CD4-positive, alpha-beta memory T cell (primary cell): ENCODE measurements at places on chromosomes 2 and 18.

- no peak for DNase-seq
These were observed 16.9 kb downstream of the INPP4A start for GRCh38 chr2:98461498-98462049.

GRCh38 chr2:27148801-27149439 is at the start of gene TCF23:
Gene TCF23 (plus strand): TSS chr2:27149004. CDS start chr2:27149134, 130 bp downstream.
- DNase-seq: no peak

GRCh38 chr18:75280427-75281280 is 70.1 kb downstream of the TSHZ1 start:
- DNase-seq: no peak

- peak; percentile 5 for DNase-seq
These were observed 3.2 kb upstream of the DDX1 start for GRCh38 chr2:15588329-15588919.

DNA sequence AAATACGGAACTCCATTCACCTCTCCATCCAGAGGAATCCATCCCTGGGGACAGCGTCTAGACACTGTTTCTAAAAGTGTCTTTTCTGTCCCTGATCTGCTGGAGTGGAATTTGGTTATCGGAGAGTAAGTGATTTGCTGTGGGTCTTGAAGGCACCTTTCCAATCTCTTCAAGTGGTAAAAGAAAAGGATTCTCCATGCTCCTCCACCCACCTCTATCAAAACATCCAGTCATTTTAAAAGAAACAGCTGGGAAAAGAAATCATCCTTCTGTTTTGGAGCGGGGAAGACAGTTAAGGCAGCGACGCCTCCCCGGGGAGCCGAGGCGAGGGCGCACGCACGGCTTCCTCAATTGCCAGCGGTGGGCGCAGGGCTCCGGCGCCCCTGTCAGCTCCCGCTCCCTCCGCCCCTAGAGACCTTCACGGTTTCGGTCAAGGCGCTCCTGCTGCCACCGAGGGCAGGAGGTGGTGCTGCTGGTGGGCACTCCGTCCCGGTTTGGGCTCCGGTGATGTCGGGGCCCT is 547 bp downstream of the SLC35F5 start:
- DNase-seq: no peak

- DNase-seq: no peak
These were observed 142.0 kb downstream of the CCDC85A start for GRCh38 chr2:56325661-56326345.

GRCh38 chr18:32372381-32373061 is 98.2 kb downstream of the GAREM1 start:
- DNase-seq: no peak

DNA sequence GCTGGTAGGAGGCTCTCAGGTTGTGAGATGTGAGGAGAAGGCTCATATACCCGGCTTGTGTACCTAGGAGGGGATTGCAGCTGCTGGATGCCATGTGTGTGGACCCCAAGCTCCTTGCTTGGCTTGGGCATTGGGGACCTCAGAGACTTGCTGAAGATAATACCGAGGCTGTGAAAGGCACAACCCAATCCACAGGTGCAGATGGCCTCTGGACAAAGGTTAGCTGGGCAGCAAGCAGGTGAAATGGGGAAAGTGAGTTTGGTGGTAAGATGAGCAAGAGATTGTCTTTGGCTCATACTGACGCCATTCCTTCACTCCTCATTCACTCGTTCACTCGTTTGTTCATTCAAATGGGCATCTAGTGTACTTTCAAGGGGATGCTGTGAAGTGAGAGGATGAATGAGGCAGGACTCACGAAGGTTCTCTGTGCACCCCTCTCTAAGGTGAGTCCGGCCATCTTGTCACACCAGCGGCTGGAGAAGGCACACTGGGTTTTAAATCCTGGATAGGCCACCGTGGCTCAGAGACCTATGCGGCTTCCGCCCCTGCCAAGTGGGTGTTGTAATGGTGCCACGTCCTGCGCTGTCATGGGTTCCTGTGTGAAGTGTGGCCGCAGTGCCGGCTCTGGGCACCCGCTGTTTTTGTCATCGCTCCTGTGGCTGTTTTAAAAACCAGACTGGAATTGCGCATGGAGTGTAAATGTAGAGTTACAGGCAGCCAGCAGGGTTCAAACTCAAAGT is 13.7 kb downstream of the FBLN7 start:
- DNase-seq: no peak

DNA sequence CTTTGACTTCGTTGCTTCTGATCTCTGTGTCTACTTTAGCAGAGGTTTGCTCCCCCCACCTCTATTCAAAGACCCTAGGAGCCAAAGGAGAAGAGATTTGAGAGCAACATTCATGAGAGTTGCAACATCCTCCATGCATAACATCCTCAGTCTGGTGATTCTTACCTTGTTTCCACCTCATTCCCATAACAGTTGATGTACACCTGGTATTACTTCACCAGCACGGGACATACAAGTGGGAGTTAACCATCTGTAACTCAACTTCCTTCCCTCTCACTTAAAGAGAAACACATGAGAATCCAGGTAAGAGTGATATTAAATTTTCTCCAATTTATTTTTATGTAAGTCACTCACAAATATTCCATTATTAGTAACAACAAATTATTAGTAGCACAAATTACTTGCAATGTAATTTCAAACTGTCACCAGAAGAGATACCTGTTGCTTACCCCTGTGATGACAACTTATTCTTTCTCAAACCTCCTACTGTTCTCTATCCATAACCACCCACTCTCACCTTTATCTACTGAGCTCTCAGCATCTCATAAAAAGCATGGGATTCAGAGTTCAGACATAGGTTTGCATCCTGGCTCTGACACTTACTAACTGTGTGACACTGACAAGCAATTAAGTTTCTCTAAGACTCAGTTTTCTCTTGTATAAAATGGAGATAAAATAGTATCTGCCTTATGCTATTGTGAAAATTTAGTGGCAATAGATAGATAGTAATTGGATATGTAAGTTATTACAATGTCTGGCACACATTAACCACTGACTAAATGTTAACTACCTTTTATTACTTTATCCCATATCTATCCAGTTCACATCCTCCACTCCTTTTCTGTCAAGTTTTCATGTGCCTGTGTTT is 184.6 kb upstream of the SRD5A2 start:
- no peak for DNase-seq

DNA sequence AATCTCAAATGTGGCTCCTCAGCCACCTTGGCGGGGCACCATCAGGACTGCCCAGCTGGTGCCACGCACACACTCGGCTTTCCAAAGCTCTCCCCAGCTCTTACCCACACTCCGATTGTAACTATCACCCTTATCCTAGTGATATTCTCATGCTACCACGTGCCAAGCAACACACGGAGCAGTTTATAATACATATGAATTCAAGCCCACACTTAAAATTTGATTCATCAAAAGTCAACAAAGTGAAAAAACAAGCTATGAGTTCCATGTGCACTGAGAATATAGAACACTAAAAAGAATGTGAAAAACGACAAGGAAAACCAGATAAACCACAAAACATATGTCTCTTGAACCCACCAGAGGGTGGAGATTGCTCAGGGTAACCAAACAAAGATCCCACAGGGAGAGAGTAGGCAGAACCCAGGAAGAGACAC is 31.6 kb downstream of the LONRF2 start:
- DNase-seq: peak; percentile 0

- DNase-seq: no peak
These were observed 57.0 kb upstream of the DYNC1I2 start for GRCh38 chr2:171630089-171630770.

GRCh38 chr18:53795610-53796009 is 428.9 kb downstream of the MBD2 start:
- DNase-seq: no peak

DNA sequence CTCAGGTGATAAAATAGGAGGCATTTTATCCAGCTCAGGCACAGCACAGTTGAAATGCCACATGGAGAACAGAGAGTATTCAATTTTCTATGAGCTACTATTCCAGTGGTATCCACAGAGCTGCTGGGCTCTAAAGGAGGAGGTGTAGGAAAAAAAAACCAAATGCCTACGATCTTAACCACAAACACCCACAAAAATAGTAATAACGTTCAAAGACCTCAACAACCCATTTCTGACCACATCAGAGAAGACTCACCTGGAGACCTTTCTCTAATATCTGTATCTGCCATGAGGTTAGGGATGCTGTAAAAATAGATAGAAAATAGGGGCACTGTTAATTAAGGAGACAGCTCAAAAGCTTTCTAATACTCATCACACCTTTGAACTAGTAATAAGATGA is 294.6 kb upstream of the PARD3B start:
- DNase-seq: no peak

DNA sequence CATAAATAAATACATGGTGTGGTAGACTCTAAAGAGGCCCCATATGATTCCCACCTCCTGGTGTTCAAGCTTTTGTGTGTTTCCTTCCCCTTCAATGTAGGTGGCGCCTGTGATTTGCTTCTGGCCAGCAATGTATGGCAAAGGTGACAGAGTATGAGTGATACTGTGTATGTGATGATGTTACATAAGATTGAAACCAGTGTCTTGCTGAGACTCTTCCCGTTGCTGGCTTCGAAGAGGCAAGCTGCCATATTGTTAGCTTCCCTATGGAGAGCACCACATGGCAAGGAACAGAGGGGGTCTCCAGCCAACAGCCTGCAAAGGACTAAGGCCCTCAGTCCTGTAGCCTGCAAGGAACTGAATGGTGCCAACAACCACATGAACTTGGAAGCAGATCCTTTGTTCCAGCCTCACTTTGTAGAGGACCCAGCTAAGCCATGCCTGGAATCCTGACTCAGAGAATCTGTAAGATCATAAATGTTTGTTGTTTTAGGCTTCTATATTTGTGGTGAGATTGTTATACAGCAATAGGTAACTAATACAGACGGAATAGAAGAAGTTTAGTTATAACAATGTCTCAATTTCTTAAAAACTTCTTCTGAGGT is 1.7 kb upstream of the SMAD4 start:
- no peak for DNase-seq

- no peak for DNase-seq
These were observed 91.8 kb upstream of the RFX8 start for GRCh38 chr2:101566632-101567228.

DNA sequence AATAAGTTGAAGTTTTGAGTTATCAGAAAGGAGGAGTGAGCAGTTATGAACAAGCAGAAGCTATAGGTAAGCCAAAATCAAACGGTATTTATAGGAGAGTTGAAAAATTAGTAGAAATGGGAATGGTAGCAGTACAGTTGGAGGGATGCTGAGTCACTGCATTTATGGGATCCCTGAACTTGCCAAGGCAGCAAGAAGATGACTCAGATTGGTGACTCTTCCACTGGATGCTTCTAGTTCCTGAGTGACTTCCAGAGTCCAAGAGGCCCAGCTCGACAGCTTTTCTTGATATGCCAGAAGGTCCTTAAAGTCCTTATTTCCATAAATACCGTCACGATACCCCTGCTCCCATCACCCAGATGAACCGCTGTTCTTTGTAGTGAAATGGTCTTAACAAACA is 31.1 kb upstream of the ACTR3 start:
- no peak for DNase-seq

DNA sequence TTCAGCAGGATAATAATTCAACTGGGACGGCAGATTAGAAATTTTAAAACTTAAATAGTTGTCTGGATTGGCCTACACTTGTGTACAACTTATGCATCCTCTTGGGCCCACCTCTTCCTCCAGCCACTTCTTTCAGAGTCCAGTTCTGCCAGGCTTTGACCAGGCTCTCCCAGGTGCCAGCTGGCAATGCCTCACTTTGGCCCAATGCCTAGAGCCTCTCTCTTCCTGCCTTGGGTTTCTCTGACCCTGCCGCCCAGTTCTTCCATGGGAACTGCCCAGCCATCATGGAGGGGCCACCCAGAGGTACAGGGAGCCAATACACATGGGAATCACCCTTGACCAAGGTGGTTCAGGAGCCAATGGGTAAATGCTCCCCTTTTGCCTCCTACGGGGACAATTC is 135.5 kb downstream of the IRS1 start:
- no peak for DNase-seq

DNA sequence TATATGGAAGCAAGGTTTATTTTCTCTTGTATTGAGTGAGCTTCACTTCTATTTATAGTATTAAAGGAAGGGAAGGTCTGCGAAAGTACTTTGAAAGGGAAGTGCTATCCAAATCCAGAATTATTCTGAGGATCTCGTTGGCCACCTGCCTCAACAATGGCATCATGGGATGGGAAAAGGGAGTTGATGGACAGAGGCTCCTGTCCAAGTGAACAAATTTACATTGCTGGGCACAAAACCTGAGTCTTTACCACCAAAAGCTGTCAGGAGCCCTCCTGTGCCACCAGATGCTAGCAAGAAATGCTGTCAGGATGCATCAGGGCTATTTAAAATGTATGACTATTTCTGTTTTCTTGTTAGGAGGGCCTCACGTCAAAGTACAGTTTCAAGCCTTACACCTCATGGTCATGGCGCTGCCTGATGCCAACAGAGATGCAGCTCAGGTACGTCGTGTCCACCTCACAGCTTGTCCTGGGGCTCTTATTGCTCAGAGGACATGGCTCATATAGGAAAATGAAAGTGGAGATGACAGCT is 157.3 kb downstream of the ARHGAP28 start:
- DNase-seq: no peak

DNA sequence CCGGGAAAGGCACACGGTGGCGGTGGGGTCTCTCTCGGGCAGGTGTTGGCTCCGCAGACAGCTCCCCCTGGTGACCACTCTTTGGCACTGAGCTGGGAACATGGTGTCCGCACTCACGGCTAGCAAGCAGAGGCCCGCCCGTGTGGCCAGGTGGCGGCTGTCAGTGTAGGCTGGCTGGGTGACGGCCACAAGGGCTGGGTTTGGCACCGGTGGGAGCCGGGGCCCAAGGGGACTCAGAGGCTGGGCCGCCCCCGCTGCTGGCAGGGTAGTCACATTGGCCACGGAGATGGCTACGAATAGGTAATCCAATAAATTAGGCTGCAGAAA is 1071.7 kb downstream of the RPIA start:
- no peak for DNase-seq

DNA sequence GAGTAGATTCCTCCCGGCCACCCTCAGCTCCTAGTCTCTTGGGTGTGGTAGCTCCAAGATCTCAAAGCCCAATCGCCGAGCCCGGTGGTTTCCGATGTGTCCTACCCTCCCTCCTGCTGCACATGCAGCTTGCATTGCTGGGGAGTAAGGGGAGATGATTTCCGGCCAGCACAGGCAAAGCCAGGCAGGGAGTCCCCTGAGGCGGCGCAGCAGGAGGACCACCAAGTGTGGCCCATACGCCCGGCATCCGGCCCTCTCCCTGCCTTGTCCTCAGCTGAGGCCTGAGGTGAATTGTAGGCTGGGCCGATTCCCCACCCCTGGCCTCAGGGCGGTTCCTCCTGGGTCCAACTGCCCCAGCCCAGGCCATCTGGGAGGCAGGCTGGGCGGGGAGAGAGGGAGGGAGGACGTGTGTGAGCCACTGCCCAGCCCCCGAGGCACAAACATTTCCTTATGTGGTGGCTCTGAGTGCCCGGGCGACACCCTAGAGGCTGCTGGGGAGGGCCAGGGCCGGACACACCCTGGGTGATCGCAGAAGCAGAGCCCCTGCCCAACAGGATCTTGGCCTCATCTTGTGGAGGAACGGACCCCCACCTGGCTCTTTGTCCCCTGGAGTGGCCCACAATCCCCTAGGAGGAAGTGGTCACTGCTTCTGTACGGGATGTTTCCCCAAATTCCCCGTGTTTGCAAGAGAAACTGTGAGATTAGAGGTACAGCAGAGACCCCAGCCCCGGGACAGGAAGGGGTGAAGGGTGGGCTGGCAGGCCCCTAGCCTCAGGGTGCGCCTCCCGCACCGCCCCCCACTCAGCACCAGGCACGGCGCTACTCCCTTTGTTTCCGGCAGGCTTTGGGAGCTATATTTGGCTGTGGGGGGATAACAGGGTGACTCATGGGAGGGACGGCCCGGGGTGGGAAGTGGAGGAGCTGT is 41.9 kb upstream of the PTMA start:
- no peak for DNase-seq
